ENCODE measurements at places on chromosomes 1 and 21. TPM values are rescaled to one million over a fixed set of nuclear protein-coding genes. Genes with fewer than 3 reads are reported as not detected.
A peak's percentile ranks its signal among the peaks of the same experiment; 100 is the strongest.

DNA sequence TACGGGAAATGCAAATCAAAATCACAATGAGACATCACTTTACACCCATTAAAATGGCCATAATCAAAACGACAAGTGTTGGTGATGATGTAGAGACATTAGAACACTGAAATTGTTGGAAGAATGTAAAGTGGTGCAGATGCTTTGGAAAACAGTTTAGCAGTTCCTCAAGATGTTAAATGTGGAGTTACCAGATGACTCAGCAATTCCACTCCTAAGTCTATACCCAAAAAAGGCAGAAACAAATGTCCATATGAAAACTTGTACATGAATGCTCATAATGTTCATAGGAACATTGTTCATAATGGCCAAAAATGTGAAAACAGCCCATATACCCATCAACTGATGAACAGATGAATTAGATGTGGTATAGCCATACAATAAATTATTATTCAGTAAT is 267.4 kb downstream of the KCNH1 start:
- DNase-seq, result no peak

DNA sequence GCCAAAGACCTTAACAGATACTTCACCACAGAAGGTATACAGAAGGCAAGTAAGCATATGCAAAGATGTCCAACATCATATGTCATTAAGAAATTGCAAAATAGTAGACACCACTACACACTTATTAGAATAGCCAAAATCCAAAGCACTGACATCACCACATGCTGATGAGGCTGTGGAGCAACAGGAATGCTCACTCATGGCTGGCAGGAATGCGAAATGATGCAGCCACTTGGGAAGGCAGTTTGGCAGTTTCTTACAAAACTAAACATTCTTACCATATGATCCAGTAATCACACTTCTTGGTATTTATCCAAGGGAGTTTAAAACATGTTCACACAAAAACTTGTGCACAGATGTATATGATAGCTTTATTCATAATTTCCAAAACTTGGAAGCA is 261.2 kb upstream of the AJAP1 start:
- no peak for DNase-seq

DNA sequence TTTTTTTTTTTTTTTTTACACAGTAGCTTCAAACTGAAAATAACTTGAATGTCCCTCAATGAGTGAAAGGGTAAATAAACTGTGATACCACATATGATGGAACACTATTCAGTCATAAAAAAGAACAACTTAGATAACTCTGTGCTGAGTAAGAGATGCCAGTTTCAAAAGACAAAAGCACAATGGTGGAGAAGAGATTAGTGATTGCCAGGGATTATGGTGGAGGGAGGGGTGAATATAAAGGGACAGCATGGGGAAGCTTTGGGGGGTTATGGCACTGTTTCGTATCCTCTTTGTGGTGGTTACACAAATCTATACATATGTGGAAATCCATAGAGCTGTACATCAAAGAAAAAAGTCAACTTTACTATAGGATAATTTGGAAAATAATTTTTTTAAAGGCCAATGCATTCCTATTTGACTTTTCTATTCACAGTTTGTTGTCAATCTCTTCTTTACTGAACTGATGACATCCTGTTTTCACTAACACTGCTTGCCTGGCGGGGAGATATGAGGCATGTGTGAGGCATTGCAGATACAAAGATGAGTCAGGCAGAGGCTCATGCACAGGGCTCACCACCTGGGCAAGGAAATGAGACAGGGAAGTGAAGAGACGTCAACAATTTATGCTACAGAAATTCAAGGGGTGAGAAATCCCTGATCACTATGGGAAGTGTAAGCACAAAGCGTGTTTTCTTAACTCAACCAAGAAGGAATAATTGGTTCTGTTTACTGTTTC is 302.7 kb downstream of the DUSP10 start:
- no peak for DNase-seq

DNA sequence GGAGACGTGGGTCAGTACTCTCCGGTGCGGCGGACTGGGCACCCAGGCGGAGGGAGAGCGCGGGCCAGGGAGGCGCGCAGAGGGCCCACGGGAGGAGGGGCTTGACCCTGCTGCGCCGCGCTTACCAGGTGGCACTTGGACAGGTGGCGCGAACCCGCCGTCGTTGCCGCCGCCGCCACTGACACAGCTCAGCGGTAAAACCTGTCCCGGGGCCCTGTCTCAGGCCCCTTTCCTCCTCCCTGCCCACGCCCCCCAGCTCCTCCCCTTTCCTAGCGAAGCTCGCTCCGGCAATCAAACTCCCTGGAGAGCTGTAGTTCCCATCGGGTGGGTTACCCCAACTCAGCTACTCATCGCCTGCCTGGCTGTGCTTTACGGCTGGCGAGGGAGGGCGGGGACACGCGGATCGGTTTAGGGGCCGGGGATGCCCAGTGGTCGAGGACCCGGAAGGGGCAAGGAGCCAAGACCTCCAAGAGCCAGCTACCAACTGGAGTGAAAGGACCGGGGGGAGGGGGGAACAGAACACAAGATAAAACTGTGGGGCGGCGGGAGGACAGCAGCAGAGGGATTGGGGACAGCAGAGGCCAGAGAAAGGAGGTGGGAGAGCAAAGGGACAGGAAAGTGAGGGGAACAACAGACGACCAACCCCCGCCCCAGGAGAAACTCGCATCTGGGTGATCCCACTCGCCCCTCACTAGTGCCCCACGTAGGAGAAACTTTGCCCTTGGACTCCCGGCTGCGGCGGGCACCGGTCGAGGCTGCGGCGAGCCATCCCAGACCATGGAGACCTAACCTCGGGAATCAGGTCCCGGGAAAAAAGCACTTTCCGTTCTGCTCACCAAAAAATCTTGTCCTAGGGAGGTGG is 2.9 kb downstream of the GFI1 start:
- peak; percentile 89 for DNase-seq

Gene MYOC
- not detected for total RNA-seq

DNA sequence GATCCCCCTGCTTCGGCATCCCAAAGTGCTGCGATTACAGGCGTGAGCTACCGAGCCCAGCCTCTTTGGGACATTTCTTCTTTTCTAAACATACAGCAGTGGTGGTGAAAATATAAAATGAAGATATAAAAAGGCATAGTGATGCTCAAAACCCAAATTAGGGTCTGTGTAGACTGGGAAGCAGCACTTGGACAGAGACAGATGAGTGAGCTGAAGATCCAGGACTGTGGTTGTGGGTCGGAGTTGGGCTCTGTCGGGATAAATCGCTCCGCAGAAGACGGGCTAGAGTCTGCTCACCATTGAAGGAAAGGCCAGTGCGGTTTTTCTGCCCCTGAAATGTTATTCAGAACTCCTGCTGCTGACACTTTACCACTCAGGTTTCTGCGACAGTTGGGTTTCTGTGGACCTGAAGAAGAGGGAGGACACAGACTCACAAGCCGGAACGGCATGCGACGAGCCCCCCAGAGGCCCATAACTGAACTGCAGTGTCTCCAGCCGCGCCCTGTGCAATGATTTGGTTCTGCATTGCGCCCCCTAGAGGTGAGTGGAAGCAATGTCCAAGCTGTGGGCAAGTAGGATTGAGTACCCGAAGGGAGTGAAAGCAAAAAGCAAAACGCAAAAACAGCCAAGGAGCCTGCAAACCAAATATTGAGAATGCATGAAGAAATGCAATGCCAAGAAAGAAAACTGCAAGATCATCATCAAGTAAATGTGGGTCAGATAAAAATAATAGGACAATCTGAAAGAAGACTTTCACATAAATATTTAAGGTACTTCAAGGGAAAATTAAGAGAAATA is 66.6 kb downstream of the GABPA start:
- peak; percentile 91 for DNase-seq

DNA sequence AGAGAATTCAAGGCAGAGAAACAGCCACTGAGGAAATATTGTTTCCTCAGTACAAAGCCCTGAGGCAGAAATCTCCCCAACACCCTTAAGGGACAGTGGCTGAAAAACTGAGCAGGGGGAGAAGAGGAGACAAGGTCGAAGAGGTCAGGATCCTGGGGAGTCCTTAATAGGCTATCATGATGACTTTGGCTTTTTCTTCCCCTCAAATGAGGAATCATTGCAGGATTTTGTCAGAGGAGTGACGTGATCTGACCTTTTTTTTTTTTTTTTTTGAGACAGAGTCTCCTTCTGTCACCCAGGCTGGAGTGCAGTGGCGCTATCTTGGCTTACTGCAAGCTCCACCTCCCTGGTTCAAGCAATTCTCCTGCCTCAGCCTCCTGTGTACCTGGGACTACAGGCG is 10.2 kb downstream of the MAP7D1 start:
- DNase-seq, result no peak

Gene MAPKAPK2
- total RNA-seq, result 88.1 TPM

Gene TCHHL1
- not detected for total RNA-seq

Gene CADM3
- total RNA-seq, result 2.8 TPM

Gene SYCP1
- not detected for total RNA-seq

DNA sequence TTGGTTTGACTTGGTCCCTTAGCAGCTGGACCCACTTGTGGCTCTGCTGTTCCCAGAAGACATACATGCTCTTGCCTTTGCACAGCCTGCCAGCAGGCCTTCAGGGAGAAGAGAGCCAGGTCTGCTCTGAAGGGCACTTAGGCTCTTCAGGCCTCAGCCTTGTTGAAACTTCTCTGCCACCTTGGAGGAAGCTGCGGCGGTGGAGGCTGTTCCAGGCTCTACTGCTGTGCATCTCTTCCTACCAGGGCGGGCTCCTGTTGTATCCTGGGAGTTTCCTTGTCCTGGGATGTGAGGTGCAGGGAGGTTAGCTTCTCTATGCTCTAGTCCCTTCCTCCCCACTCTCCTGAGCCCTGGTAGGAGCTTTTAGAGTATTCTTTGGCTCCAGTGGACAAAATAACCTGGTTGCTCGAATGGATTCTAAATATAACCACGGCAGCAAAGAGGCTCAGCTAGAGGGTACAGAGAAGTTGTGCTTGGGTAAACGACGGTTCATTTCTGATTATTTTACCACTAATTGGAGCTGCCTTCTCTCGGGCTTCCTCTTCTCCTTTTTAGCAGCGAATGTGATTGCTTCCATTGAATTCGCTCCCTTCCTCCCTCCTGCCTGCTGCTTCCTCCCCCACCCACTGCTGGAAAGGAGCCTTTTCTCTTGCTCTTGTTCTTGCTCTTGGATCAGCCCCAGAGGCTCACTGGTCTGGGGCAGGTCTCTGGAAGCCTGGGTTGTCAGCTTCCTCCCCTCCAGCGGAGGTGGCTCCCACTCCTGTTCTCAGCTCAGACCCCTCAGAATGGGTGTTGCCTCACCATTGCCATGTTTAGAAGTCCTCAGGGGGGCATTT is 126.6 kb upstream of the CACNA1E start:
- no peak for DNase-seq

- no peak for DNase-seq
Measured at GRCh38 chr1:12467570-12468286, 150.3 kb downstream of the DHRS3 start.

Gene TP73
- 4.3 TPM for total RNA-seq

GRCh38 chr1:197178998-197179397 is 32.5 kb upstream of the ASPM start:
- no peak for DNase-seq

GRCh38 chr21:44499211-44499560 is 40.8 kb downstream of the KRTAP10-1 start:
- DNase-seq, result no peak

DNA sequence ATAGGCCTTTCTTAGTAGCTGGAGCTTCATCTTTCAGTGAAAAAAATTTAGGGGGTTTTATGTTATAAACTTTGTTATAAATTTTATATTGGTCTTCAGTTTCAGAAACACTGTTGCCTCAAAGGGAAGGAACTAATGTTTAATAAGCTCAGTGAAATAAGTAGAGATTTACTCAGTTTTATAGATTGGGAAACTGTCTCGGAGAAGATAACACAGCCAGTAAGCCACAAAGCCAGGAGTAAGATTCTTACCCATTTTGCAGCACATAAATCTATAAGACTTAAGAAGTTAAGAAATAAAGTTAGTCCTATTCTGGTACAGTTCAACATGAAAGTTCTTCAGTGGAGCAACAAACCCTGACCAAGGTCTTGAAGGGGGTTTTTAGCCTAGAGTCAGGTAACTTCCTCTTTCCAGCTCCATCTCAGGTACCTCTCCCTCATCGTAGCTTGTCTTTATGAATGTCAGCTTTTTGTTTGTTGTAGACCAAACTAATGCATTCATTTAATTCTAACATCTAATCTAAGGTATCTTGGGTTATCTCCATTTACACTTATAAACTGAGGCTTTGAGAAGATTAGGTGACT is 3.3 kb downstream of the KPNA6 start:
- DNase-seq, result no peak

- DNase-seq, result no peak
Measured at GRCh38 chr1:12078575-12078937, 15.5 kb downstream of the TNFRSF8 start.

DNA sequence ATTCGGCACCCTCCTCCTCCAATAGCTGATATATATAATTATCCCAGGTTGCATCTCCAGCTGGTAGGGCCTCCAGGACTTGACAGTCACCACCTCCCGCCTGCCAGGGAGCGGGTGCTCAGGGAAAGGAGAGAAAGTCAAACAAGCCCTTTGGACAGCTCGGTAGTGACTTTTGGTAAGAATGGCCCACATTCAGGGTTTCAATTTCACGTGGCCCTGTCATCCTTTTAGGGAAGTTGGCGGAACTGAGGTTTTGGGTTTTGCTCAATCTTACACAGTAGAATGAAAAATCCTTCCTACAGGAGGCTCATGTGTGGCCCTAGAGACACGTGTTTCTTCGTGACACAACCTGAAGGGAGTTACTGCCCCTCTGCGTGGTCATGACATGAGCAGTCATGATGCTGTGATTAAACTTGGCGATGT is 44.2 kb downstream of the CAPN8 start:
- no peak for DNase-seq

DNA sequence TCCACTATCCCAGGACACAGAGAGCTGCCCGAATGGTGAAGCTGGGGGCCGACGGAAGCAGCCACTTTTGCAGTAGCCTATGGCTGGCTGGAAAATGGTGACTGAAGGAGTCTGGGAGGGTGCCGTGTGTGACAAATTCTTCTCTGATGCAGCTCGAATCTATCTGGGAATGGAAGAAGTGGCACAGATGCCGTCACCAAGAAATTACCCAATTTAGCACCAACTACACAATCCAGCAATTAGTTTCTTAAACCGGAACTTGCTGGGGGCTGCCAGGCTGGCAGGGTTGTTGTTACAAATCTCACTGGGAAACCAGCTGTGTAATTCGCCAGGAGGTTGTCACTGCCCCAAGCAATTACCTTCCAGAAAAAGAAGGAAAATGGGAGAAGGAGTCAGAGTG is 18.0 kb downstream of the DLGAP3 start:
- no peak for DNase-seq

Gene ARHGEF2
- 199 TPM for total RNA-seq

GRCh38 chr1:157030728-157031127 is 14.8 kb downstream of the ARHGEF11 start:
- no peak for DNase-seq

Measured in spleen (tissue), 13 donors.